Dorsolateral prefrontal cortex (tissue), 122 donors: ENCODE measurements at places on chromosomes 13 and 19.

DNA sequence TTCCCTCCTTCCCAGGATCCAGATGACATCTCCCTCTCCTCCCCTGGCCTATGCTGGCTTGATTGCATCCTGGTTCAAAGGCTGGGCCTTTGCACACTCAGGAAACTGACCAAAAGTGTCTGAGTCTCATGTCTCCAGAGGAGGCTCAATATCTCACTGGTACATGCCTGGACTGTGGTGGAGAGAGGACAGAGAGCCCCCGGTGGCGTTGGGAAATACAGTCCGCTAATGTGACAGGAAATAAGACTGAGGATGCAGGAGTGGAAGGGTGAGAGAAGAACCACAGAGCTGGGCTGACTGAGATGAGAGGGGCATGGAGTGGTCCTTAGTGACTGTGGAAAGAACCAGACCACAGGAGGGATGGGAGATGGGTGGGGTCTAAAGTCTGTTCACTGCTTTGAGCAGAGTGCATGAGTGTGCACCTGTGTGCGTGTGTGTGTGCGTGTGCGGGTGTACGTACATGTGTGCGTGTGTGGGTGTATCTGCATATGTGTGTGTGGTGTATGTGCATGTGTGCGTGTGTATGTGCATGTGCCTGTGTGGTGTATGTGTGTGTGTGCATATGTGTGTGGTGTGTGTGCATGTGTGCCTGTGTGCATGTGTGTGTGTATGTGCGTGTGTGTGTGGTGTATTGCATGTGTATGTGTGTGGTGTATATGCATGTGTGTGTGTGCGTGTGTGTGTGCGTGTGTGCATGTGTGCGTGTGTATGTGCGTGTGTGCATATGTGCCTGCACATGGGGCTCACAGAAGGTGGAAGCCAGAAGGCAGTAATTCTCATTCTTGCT is 1.9 kb downstream of the SIGLEC5 start:
- DNase-seq = no peak

- no peak for DNase-seq
Observed at GRCh38 chr13:90943946-90944345, 403.5 kb upstream of the MIR17HG start.

DNA sequence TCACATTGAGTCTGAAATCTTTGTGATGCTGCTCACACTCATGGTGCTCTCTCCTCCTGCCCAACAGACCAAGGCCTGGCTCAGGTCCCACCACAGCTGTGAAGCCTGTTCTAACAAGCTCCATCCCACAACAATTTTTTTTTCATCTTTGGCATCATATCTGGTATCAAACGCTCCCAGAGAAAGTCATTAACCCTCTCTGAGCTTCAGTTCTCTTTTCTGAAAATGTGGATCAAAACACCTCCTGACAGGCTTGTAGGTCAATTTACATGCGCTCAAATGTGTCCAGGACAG is 224.4 kb downstream of the LACC1 start:
- peak; percentile 81 for DNase-seq

GRCh38 chr13:74115133-74115532 is 19.1 kb downstream of the KLF12 start:
- DNase-seq = no peak

GRCh38 chr13:23847497-23847896 is 41.7 kb downstream of the MIPEP start:
- DNase-seq = no peak
